Amniotic stem cell (primary cell): ENCODE measurements at places on chromosomes 3 and 15.
A peak's percentile ranks its signal among the peaks of the same experiment; 100 is the strongest.

GRCh38 chr3:152076148-152076547, 192.6 kb upstream of the MBNL1 start:
- DNase-seq, result no peak

DNA sequence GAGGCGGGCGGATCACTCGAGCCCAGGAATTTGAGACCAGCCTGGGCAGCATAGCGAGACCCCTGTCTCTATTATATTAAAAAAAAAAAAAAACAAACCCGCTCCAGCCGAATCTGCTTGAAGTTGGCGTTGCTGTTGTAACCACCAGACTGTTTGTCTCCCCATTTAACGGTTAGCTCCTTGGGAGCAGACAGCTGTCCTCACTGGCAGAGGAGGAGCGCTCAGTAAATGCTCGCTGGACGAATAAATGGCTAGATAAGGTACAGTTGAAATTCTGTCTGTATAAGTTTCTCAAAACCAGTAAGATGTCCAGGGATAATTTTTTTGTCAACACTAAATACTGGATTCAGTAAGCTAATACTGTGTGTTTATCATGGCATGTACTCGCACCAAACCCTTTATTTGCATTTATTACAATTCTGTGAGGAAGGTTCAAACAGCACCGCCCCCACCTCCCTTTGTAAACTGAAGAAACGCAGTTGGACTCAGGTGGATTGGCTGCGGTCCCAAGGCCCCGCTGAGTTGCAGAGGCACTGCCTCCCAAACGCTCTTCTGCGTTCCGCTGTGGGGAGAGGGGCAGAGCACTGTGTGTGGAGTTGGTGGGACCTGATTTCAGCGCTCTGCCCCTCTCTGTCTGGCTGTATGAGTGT, 1.1 kb downstream of the RCCD1 start:
- no peak for DNase-seq

DNA sequence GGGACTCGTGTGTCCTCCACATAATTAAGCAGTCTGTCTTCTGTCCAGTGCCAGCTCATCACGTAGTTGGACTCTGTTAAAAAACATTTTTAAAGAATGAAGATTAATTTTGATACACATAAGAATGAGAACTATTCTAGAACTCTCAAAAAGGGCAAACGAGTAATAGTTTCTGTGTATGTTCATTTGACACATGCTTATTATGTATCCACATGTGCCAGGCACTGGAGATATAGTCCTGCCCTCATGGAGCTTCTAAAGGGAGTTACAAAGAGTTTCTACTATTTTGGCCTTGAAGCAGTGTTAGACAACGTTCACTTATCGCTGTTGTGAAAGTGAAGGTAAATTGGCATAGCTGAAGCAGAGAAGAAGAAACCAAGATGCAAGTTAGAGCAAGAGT, 326.7 kb upstream of the CTDSPL start:
- DNase-seq, result no peak

GRCh38 chr3:52446631-52447511, 2.0 kb upstream of the SEMA3G start:
- DNase-seq, result no peak

DNA sequence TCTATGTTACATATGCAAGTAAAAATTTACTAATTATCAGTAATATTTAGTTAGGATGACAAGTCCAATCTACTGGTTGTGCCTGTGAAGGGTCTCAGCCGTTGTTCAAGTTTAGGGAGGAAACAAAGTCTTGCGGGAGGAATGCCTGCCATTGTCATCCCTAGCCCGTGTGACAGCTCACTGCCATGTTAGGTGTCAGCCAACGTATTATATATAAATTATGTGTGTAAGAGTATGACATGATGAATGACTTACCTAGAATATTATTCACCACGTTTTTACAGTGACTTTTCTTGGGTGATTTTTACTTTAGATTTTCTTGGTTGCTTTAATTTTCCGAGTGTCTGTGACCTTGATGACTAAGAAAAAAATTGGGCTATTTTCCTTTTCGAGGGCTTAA, 614.4 kb upstream of the MDFIC2 start:
- DNase-seq, result no peak

- DNase-seq, result no peak
Measured at GRCh38 chr3:186949281-186949982, 19.1 kb downstream of the ST6GAL1 start.

DNA sequence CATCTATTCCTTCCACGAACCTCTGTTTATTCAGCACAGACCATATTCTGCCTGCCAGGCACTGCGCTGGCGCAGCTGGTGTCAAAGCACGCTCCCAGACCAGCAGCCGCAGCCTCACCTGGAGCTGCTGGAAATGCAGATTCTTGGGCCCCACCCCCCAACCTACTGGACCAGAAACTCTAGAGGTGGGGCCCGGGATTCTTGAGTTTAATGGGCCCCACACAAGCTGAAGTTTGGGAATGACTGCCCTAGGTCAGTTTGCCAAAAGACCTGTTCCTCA, 7.0 kb downstream of the CHST13 start:
- DNase-seq, result no peak

DNA sequence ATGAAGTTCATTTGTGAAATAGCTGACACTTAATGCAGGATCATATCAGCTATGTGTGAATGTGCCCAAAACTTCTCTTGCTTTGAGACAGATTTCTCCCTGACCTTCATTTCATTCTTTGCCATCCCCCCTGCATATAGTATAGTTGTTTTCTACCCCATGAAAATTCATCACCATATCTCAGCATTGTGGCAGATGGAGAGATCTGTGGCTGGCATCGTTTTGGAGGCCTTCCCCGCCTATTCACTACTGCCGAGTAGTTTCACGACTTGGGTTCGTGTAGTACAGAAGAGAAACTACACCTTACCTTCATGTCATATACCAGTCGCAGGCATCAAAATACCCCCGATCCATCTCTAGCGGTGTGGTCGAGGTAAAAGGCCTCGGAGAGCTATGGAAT, 66.2 kb upstream of the SELENOK start:
- DNase-seq, result no peak

DNA sequence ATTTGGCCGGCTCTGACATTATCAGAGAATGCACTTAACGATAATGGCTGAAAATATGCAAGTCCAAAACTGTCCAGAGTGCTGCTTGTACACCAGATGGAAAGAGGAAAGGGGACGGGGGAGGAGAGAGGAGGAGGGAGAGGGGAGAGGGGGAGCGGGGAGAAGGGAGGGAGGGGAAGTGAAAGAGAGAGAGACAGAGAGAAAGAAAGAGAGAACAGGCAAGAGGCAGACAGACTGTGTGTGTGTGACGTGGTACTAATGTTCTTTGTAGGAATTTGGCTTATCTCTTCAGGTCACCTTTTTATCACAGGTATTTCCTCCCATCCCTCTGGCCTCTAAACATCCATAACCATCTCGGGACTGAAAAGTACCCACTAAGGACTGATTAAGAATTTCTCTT, 75.1 kb upstream of the LMOD3 start:
- no peak for DNase-seq

DNA sequence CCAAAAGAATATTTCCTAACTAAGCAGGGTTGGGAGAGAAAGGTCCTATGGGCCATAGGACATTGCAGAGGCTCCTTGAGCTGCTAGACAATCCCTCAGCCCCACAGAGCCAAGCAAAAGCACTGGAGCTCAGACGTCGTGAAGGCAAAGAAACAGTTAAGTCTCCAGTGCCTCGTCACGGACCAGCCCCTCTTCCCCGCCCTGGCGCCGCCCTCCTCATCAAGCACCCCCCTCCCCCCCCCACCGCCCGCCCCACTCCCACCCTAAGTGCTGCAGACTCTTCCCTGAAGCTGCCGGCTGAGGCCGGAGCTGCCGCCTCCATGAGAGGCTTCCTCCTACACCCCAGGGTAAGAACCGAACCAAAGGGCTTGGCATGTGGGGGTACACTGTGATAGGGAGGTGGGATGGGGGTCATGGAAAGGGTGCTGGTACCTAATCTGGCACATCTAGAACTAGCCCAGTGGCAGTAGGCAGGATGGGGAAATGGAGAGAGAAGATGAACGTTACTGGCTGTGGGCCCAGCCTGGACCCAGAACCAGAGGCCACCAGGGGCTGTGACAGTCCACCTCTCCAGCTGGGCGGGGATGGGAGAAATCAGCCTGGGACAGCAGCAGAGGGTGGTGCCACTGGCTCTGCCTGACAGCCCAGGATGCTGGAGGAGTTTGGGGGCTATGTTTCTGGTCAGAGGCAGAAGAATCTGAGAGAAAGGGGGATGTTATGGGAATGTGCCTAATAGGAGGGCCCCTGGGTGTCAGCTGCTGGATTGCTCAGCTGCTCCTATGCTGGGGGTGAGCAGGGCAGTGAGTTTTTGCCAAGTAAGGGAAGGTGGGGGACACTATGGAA, at the start of gene MAP1A:
MAP1A (plus strand) TSS at position 255 of the 843 bp plus-strand sequence. CDS start 3,866 bp downstream, outside the sequence.
- DNase-seq, result no peak

GRCh38 chr15:42042602-42043400, 22.0 kb upstream of the PLA2G4E start:
- no peak for DNase-seq

DNA sequence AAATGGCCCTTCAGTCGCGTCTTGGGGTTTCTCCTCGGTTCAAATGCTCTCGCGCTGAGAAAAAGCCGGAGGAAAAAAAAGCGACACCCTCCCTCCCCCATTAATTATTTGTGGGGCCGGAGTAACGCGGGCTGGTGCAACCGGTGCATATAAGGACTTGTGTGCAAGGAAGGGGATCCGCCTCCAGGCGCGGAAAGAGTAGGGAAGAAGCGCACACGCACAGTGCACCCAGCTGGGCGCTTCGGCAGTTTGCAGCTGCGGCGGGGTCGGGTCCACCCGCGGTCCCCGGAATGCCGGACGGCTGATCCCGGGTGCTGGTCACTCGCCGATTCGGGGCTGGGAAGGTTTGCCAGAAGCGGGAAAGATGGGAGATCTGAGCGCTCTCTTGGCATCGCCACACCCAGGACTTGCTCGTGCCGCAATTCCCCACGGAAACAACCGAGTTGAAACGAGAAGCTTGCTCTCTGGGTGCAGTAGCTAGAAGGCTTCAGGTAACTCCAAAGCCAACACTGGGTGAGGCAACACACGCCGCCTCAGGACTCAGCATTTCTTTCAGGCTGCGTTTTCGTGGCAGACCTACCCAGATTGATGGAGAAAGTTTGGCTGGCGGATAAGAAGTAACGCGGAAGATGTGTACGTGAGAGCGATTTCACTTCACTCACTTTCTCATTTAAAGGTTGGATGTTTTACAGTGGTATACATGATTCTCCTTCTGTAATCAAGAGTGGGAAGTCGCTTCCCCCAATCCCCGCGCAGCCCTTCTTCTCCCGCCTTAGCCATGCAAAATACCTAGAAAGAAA, 720 bp upstream of the TNIK start:
- no peak for DNase-seq

DNA sequence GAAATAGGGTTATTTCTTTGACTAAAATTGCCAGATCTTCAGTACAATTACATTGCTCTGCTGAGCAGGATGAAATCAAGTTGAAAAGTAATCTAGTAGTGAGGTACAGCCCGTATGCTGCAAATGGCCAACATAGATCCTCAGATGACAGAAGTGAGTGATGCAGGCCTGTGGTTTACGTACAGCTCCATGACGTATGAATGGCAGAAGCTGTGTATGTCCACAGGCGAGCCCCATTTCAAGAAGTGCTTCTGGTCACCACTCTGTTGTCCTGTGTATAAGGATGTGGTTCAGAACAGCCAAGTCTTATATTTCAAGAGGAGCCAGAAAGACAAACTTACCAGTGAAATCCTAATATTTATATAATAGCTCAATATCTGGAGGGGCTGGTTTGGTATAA, 9.2 kb downstream of the CD86 start:
- no peak for DNase-seq

DNA sequence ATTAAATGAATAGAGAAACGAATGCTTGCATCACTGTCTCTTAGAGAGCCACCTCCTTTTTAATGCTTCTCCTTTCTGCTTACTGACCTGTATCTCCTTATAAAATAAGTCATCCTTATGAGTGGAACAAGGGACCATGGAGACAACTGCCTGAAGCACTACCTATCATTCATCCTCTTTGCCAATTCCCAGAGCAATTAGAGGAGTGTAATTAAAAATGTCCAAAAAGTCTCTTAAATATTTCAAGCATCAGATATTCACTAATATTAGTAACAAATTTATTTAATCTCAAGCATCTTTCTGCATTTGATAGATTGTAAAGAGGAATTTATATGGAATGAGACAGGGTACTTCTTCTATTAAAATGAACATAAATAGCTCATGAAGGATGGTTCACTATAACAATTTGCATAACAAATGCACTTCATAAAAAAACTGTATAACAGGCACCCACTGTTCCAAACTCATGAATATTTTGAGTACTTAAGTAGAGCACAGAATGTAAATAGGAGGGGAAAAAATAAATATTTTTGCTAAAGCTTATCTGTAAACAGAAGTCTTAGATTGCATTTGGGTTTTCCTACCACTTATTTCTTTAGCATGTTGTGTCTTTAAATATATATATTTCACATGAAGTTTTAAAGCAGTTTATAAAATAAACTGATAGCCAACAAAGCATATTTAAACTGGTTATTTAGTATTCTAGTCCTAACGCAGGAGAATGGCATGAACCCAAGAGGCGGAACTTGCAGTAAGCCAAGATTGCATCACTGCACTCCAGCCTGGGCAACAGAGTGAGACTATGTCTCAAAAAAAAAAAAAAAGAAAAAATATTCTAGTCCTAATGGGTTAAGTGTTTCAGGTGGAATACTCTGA, 269.3 kb downstream of the TBL1XR1 start:
- DNase-seq, result no peak

GRCh38 chr15:31338879-31339557, 12.4 kb downstream of the KLF13 start:
- no peak for DNase-seq

- DNase-seq, result no peak
Measured at GRCh38 chr15:92385096-92385495, 8.6 kb upstream of the ST8SIA2 start.

DNA sequence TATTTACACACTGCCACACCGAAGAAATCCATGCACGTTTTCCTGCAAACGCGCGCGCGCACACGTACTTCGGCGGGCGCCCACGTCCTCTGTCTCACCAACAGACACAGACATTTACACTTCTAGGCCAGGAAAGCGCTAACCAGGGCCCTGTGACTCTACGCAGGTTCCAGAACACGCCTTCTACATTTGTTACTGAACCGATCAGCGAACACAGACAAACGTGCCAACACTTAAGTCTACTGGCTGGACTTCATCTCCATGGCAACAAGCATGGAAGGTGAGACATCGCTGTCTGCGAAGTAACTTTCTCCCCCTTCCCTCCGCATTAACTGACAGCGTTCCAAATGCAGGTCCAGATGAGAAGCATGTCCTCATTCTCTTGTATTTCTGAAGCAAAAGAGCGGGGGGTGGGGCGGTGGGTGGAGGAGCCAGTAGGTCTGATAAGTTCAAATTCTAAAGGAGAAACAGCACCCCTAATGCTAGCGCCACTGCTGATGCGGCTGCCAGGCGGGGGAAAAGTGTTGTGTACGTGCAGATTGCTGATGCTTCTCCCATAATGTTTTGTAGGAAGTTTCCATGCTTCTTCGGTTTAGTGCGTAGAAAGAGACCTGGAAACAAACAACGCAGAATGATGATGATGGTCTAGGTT, at the start of gene CTXN2:
CTXN2 (plus strand) TSS at position 92 of the 652 bp plus-strand sequence. CDS start 9,636 bp downstream, outside the sequence.
- no peak for DNase-seq

GRCh38 chr15:65368302-65369211, 9.2 kb downstream of the IGDCC3 start:
- no peak for DNase-seq

GRCh38 chr3:30199096-30199759, 407.2 kb upstream of the TGFBR2 start:
- DNase-seq, result peak; percentile 15
